ENCODE measurements at places on chromosomes 2 and 18. TPM values are rescaled to one million over a fixed set of nuclear protein-coding genes. Genes with fewer than 3 reads are reported as not detected.

DNA sequence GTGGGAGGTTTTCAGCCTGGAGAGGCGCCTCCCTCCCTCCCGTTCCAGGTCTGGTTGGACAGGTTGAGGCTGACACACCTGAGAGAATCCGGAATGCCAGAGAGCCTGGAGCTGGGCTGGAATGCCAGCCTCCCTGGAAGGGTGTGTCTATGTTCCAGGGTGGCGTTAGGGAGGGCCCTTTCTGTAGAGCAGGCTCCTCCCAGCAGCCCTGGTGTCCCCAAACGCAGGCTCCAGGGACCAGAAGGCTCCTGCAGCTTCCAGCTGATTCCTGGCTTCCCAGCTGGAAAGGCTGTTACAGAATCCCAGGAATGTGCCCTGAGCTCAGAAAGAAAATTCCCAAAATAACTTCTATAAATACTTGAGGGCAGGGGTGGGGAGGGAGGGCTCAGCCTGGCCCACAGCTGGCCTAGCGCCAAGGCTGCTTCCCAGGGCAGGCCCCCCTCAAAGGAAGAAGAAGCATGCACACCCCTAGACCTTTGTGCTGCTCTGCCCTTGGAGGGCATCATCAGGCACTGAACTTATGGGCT is 85.4 kb downstream of the STPG4 start:
- peak; percentile 87 for DNase-seq

DNA sequence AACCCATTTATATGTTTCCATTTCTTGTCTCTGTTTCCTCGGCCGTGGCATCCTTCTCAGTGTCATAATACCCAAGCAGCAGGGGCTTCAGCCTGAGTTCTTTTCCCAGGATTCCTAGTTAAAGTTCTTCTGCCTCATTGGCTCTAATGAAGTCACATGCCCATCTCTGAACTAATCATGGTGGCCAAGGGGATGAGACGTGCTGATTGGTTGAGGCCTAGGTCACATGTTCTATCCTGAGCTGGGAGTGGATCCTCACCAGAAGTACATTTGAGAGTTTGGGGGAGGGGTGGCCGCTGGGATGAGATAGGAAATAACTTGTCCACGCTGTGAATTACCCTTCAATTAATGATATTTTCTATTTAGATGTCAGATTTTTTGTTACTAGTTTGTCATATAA is 3.8 kb upstream of the UGT1A5 start:
- no peak for DNase-seq

DNA sequence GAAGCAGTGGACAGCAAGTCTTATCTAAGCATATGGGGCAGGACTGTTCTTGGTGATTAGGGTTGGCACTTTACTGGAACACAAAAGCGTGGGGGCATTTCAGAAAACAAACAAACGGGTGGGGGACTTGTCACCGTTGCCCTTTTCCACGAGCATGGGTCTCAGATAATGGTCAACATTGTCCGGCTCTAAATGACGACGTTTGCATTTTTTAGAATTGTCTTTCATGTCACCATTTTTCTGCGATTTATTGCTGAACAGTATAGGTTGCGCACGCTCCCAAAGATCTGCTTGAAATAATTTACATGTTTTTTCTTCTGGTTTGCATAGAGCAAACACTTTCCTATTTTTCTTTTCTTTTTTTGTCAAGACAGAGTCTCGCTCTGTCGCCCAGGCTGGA is 46.6 kb upstream of the TBC1D8 start:
- no peak for DNase-seq

Gene ALMS1
- total RNA-seq, result 101 TPM
